ENCODE measurements at places on chromosomes 1 and 21.

DNA sequence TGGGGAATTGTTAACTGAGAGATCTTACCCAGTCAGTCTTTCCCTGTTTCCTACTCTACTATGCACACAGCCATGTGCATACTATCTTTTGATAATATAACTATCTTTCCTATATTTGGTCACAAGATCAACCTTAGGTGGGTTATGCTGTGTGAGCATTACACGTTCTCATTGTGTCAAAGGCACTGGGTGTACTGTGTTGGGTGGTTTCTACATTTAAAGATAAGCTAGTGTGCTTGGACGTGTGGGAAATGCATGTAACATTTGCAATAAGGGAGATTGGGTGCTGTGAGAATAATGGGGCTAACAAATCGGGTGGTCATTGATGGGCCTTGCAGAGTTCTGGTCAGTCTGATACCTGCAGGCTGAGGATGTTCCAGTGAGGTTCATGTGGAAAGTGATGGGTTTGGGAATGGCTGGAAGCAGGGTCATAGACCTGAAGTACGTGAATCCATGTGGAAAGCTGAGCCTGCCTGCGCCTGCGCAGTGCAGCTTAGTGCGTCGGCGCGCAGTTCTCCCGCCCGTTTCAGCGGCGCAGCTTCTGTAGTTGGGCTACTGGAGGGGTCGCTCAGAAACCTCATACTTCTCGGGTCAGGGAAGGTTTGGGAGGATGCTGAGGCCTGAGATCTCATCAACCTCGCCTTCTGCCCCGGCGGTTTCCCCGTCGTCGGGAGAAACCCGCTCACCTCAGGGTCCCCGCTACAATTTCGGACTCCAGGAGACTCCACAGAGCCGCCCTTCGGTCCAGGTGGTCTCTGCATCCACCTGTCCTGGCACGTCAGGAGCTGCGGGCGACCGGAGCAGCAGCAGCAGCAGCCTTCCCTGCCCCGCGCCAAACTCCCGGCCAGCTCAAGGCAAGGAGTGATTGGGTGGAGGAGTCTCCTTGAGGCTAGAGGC, at the start of gene MSH4:
Gene MSH4, plus strand, starts transcription at position 507 of the 897 bp plus-strand sequence. Its CDS starts 104 bp downstream, at position 611.
- peak; percentile 57 for DNase-seq

DNA sequence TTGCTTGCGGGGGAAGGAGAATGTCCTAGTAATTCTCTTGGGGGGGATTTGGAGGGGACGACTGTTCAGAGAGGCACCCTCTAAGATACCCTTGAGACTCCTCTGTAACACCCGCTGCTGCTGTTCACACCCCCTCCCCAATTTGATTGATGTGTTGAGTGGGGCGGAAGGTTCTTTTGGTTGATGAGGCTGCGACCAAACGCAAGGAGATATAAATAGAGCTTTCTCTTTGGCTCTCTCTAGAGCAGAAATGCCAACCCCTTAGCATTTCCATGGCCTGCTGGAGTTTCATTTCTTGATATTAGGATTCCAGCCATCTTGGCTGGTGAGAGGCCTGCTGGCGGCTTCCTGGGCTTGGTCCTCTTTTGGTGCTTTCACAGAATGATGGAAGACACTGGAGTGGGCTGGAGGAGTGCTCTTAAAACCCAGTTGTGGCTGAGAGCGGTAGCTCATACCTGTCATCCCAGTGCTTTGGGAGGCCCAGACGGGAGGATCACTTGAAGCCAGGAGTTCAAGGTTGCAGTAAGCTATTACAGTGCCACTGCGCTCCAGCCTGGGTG, 2.0 kb downstream of the PIK3CD start:
- no peak for DNase-seq

GRCh38 chr1:162070825-162071224, 1.3 kb downstream of the NOS1AP start:
- DNase-seq, result peak; percentile 51

- no peak for DNase-seq
Measured at GRCh38 chr1:43743206-43743605, 35.9 kb downstream of the ST3GAL3 start.

GRCh38 chr1:111621050-111621449, 1.5 kb downstream of the RAP1A start:
- no peak for DNase-seq

DNA sequence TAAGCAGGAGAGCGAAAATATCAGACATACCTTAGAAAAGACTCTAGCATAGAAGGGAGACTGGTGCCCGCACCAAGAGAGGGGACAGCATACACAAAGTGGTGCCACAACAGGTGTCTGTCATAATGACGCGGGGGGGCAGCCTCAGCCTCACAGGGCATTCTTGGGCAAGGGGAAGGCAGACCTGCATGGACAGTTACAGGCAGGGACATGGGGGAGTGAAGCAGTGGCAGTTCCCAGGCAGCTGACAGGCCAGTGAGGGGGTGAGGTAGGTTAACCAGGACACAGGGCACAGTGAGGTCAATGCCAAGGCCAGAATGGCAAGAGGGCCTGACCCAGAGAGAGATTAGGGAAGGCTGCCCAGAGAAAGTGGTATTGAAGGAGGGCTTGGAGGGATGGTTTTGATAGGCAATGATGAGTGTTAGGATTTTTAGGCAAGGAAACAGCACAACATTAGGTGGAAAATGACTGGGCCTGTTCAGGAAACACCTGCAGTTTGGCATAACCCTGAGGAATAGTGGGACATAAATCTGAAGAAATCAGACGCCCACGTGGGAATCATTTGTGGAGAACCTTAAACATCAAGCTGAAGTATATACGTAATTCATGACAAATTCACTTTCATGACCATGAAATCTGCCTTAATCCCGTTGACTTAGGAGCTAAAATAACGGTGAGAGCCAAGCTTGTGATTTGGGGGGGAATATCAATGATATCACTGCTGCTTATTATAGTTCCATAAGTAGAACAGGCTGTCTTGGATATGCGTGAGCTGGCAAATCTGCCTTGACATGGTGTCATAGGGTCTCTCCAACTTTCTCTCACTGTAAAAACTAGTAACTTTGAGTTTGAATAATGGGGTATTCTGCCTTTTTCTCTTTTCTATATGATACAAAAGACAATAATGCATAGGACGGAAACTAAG, 8.9 kb downstream of the PTPN14 start:
- no peak for DNase-seq

DNA sequence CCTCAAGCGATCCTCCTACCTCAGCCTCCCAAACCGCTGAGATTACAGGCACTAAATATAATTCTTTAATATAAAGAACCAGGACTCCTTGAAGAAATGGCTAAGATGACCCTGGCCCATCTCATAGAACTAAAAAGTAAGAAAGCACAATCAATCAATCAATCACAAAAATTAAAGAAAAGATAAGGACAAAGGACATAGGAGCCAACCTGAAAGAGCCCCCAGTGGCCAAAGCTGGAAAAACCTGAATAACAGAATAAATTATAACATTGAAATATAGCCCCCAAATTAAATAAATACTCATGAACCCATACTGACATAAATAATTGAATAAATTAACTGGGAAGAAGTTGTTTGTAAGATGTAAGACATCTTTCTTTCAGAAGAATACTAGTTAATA, 8.9 kb downstream of the NUP210L start:
- DNase-seq, result no peak

Data from right cardiac atrium (tissue), 5 donors.